ENCODE measurements at places on chromosomes 5 and 9. TPM values are rescaled to one million over a fixed set of nuclear protein-coding genes. Genes with fewer than 3 reads are reported as not detected.

- no peak for DNase-seq
Observed at GRCh38 chr5:176644294-176644693, 3.0 kb upstream of the TSPAN17 start.

The ADGRV1 gene
- 1.7 TPM for total RNA-seq

GRCh38 chr9:86575137-86575536, 220.9 kb upstream of the TUT7 start:
- no peak for DNase-seq

GRCh38 chr5:98783051-98783649, 9.7 kb downstream of the RGMB start:
- no peak for DNase-seq

Measured in HepG2 (cell line).